Cortex of kidney (tissue), 1 donor: ENCODE measurements at places on chromosomes 1 and 21.

DNA sequence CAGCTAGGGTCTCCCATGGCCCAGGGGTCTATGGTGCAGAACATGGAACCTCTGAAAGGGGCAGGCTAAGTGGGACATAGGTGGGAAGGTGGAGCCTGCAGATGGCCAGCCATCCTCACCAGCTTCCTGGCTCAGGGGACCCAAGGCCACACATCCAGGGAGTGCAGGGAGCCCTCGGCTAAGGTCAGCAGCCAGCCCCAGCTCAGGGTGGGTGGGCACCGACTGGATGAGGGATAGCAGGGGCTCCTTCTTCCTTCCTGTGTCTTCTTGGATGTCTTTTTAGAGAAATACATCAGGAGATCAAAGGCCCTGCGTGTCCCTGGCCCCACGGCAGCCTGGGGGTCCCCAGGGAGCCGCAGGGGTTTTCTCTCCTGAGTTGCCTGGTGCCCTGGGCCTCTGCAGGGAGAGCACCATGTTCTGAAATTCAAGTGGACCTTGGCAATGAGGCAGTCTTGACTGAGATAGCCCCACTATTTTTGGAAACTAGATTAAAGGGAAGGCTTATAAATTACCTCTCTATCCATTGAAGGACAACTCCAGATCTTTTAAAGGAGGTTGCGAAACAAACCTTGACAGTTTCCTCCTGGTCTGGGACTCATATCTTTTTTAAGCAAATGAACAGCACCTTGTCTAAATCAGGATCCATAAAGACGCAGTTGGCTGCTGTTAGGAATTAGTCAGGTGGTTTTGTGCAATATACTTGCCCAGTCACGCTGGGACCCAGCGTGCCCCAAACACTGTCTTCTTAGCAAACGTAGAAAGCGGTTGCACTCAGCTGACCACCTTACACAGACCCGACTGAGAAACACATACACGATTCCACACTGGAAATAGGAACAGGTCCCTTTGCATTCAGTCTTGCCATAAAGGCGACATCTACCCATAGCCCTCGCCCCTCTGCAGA, 242.3 kb downstream of the TOMM20 start:
- DNase-seq = no peak

GRCh38 chr1:204945565-204945977, 74.9 kb downstream of the NFASC start:
- DNase-seq = no peak

GRCh38 chr1:234611225-234611846, 1.4 kb upstream of the IRF2BP2 start:
- no peak for DNase-seq

- DNase-seq = no peak
Measured at GRCh38 chr1:240241278-240241677, 149.6 kb downstream of the FMN2 start.

DNA sequence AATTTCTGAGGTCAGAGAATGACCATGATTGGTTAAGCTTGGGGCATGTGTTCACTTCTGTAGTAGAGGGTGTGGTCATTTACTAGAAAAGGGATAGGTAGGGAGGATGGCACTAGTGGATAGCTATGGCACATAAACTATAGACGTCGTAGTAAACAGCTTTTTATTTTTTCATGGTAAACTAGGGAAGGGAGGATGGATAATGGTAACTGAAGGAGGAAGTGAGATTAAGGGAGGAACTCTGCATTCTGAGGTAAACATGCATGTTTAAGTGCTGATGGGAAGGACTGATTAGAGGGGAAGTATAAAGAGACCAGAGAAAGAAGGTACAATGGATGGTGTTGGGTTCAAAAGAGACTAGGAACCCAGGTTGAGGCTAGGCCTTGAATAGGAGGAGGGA, 26.9 kb downstream of the PTGS2 start:
- no peak for DNase-seq

- no peak for DNase-seq
Measured at GRCh38 chr1:28113242-28113572, 24.8 kb upstream of the EYA3 start.

- DNase-seq = no peak
Measured at GRCh38 chr1:209831615-209832014, 3.8 kb downstream of the UTP25 start.

- DNase-seq = no peak
Measured at GRCh38 chr21:18146820-18147219, 97.8 kb upstream of the CHODL start.

DNA sequence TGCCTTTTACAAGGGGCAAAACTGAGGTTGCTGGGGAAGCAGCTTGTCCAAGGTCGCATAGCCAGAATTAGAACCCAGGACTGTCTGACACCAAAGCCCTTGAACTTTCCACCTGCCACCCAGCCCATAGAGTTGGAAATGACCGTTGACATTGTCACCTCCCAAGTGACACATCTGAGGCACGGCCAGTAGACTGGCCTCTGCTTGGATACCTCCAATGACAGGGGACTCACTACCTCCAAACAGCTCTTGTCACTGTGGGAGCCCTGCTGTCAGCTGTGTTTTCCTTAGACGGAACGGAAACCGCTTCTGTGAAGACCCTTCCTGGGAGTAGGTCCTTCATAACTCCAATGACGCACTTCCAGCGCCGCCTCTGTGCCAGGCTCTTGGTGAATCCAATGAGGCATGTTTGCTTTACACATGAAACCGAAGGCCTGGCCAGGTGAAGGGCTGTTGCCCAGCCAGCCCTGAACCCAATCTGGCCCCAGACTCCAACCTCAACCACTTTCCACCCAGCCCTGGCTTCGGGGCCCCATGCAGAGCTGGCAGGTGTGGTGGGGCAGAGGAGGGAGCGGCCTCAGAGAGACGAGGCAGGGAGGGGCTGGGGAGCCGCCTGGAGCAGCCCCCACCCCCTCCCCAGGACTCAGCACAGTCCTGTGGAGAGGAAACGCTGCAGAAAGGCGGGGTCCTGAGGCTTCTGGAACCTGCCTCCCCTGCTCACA, 109.2 kb upstream of the IFFO2 start:
- no peak for DNase-seq

DNA sequence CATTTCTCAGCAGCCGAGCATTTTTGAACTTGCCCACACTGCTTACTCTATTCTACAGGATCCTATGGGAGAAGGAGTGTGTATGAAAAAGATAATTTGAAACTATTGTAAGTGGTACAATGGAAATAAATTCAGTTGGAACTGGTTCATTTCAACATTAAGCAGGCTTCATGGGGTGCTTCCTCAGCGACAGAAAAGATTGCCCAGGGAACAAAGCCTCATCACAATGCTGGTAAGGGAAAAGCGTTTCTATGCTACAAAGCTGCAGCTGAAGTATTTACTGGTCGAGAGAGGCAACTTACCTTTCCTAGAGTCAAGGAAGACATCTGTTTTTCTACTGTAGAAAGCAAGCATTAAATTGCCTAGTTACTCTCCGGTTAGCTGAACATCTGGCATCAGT, 568.2 kb upstream of the ZP4 start:
- no peak for DNase-seq

DNA sequence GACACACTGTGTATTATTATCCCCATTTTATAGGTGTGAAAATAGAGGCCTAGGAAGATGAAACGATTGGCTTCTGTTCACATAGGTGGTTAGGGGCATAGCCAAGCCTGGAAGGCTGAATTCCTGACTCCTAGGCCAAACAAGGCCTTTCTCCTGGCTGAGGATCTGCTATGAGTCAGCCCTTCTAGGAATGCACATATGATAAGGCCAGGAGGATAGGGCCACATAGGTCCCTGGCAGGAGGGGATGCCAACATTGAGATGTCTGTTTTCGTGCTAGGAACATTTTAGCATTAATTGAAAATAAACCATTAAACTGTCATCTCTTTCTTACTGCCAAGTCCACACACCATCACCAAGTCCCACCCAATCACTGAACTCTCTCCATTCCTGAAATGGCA, 9.2 kb downstream of the CSMD2 start:
- DNase-seq = no peak

DNA sequence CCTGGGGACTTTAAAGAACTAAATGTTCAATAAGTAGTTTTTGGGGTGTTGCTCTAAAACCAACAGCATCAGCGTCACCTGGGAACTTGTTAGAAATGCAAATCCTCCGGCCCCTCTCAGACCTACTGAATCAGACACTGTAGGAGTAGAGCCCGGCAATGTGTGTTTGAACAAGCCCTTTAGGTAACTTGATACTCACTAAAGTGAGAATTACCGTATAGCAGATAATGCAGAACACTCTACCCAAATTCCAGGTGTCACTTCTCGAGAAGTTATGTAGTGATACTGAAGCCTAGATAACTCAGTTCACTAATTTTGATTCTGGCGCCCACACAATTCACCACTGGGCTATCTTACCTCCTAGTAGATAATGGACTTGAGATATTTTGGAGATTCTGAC, 3.7 kb upstream of the DPT start:
- no peak for DNase-seq

DNA sequence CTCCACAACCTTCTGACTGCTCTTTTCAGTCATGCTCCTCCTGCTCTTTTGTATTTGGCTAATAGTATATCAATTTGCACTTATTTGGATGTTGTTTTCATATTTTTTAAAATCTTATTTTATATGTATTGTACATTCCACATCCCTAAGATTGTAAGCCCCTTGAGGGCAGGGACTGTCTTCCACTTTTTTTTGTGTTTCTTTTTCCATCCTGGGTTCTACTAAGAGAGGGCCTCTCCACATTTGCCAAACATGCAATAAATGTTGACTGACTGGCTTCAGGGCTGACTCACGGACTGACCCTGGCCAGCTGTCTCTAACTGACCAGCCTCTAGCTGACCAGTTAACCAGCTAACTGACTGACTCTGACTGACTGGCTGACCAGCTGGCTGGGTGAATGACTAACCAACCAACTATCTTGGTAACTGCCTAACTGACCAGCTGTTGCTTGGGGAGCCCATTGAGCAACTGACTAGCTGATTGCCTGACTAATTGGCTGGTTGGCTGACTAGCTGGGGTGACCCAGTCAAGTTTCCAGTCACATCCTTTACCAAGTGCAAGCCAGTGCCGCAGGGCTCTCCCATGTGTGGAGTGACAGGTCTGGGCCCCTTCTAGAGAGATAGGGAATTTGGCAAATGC, 16.1 kb downstream of the CSF1 start:
- DNase-seq = no peak

- DNase-seq = no peak
Measured at GRCh38 chr1:156439777-156440183, 60.8 kb downstream of the MEF2D start.

GRCh38 chr1:230641346-230641745, 935 bp upstream of the COG2 start:
- no peak for DNase-seq

GRCh38 chr1:180542838-180543145, 16.0 kb upstream of the OVAAL start:
- DNase-seq = no peak

- no peak for DNase-seq
Measured at GRCh38 chr1:228379666-228380065, 27.0 kb downstream of the TRIM11 start.

- no peak for DNase-seq
Measured at GRCh38 chr1:53265581-53265980, 27.3 kb upstream of the MAGOH start.

DNA sequence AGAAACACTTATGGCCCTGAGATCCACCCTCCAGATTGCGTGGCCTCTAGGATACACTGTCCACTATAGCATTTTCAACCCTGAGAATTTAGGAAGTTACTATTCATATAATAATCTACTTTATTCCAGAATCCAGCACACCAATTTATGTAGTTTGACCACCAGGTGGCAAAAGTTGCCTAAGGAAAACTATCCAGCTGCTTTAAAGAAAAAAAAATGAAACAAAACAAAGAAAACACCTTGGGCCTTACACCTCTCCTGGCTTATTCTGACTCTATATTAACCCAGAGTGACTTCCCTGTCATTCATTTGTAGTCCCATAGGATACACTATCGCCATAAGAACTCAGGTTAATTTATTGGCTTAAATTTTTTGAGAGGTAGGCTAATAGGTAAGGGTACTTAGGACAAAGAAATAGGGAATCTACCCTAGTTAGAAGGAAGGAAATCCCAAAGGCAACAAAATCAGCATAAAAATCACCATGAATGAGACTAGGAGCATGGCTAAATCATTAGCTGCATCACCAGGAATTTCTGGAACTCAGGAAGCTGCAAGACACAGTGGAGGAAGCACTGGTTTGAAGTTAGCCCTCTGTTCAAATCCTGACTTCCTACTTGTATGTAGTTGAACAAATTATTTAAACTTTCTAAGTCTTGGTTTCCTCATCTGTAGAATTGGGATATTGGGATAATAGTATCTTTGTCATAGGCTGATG, 107.5 kb downstream of the SPAG17 start:
- no peak for DNase-seq

- DNase-seq = no peak
Measured at GRCh38 chr1:219782311-219782710, 146.0 kb downstream of the SLC30A10 start.

GRCh38 chr1:169466259-169467230, 19.2 kb downstream of the SLC19A2 start:
- DNase-seq = no peak

GRCh38 chr1:52771384-52771783, 45.1 kb downstream of the ZYG11B start:
- no peak for DNase-seq
